ENCODE measurements at places on chromosomes 7 and 10. TPM values are rescaled to one million over a fixed set of nuclear protein-coding genes. Genes with fewer than 3 reads are reported as not detected.
A peak's percentile ranks its signal among the peaks of the same experiment; 100 is the strongest.

Gene INA
- 26.9 TPM for total RNA-seq

GRCh38 chr7:66198469-66198868, 6.7 kb upstream of the TPST1 start:
- no peak for DNase-seq

Gene RBM20
- total RNA-seq = 1.5 TPM

- DNase-seq = no peak
Measured at GRCh38 chr10:118944959-118945633, 84.4 kb upstream of the NANOS1 start.

- DNase-seq = no peak
Measured at GRCh38 chr10:74898201-74898976, 72.0 kb downstream of the KAT6B start.

DNA sequence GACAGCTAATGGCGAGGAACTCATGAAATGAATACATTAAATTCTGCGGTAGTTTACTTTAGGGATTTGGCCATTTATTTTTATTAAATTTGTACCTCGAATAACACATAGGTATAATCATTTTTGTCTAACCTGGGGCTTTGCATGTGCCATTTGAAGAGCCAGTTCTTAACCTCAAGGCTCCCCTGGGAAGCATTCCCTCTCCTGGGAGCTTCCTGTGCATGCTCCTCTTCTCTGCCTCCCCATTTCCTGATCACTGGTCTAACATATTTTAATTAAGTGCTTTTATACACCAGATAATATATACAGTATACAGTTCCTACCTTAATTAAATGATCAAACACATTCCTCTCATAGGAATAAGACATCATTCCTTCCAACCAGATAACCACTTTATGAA, 183.9 kb upstream of the FZD1 start:
- no peak for DNase-seq

DNA sequence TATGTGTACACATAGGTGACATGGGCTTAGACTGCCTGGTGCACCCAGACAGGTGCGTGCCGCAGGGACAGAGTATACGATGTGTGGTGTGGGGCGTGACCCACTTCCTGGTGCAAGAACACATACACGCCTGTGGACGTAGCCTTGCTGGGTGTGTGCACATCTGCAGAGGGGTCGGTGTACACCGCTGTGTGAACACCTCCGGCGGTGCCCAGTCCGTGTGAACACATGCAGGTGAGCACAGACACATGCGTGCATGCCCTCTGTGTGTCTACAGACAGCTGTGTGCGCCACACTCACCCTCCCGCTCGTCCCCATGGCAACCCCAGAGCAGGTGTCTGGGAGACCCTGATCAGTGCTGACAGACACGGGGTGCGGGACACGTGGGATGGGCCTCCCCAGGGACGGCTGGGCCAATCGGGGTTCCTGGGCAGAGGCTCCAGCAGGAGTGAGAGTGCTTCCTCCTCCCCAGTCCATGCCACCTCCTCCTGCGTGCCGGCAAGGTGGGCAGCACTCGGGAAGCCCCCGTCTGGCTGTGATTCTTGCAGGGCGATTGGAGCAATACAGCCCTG, 23.4 kb downstream of the ELFN1 start:
- DNase-seq = no peak

Gene ARHGAP21
- 107 TPM for total RNA-seq

DNA sequence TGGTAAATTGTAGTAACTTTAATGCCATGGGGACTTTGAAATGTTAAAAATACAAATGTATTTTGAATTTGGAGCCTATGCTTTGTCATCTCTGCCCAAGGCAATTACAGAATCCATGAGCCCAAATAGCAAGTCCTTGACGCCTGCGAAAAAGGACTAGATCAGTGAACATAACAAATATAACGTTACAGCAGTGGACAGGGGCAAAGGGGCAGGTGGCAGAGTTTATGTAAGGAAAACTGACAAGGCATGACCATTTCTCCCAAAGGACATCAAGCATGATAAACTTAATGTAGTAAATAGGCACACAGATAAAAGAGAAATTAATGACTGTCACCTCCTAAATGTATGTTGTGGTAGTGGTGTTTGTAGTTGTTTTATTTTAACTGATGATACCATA, 297.1 kb downstream of the LRRTM3 start:
- DNase-seq = no peak

GRCh38 chr7:140533394-140533872, 54.1 kb upstream of the MKRN1 start:
- DNase-seq = no peak

Gene ABHD11
- total RNA-seq = 10.8 TPM

GRCh38 chr7:35714862-35715261, 19.9 kb upstream of the HERPUD2 start:
- no peak for DNase-seq

Gene AGFG2
- 6.2 TPM for total RNA-seq

Gene IQCE
- total RNA-seq = 13.8 TPM

GRCh38 chr7:105647591-105647990, 66.3 kb upstream of the EFCAB10 start:
- DNase-seq = no peak

Gene NEUROG3
- total RNA-seq = not detected

Gene ZNF107
- 5.7 TPM for total RNA-seq

Gene VDAC2
- 338 TPM for total RNA-seq

DNA sequence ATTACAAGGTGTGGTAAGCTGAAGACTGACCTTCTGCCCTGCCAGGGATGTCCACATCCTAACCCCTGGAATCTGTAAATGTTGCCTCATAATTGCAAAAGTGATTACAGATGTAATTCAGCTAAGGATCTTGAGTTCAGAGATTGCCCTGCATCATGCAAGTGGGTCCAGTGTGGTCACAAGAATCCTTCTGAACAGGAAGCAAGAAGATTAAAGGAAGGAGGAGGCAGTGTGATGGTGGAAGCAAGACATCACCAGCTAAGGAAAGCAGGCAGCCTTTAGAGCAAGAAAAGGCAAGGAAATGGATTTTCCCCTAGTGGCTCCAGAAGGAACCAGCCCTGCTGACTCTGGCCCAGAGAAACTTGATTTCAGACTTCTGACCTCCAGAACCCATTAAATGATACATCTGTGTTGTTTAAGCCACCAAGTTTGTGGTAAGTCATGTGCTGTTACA, 78.1 kb downstream of the USP6NL start:
- no peak for DNase-seq

DNA sequence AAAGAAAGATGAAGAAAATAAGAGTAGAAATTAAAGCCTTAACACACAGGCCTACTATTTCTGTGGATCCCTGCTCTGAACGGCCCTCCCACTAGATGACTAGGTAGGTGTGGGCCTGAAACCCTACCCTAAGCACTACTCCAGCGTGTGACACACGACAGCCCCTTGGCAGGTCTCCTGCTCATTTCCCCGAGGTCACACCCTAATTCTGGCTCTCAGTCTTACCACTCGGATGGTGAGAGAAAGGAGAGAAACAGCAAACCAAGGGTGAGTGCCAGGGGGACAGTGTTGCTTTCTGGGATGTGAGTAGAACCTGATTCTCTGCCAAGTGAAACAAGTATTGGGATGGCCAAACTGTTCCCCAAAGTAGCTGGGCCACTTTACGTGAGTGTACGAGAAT, 12.1 kb downstream of the GALNTL5 start:
- DNase-seq = no peak

Gene ADAP1
- total RNA-seq = 4.8 TPM

- DNase-seq = no peak
Measured at GRCh38 chr7:54111814-54112511, 430.2 kb upstream of the VSTM2A start.

DNA sequence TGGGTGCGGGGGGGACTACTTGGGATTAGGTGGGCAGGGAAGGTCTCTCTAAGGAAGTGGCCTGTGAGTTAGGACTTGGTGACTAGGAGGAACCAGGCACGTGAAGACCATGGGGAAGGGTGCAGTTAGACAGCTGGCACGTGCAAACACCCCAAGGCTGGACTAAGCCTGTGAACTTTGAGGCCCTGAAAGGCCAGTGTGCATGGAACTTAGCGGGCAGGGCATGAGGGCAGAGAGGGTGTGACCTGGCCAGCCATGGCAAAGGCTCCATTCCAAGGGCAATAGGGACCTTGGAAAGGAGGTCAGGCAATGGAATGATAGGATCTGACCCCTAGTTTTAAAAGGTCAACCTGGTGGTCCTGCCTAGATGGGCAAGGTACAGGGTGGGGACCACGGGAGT, 158.4 kb upstream of the PCBD1 start:
- no peak for DNase-seq

Gene IKZF5
- total RNA-seq = 10.8 TPM

DNA sequence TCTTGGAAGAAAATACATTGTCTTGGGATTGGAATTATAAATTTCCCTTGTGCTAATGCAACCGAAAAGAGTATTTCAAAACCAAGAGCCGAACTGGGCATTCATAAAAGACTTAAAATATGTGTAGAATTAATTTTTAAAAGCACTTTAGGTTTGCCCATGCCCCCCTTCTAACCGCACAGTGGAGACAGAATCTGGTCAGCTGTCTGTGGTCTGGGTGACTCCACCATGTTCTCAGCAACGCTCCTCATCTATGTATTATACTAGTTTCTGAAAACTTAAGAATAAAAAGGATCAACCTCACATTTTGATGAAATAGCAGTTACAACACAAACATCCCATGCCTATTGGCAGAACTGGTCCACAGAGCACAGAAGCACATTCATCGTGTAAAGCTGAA, 192.6 kb upstream of the C7orf33 start:
- DNase-seq = no peak

DNA sequence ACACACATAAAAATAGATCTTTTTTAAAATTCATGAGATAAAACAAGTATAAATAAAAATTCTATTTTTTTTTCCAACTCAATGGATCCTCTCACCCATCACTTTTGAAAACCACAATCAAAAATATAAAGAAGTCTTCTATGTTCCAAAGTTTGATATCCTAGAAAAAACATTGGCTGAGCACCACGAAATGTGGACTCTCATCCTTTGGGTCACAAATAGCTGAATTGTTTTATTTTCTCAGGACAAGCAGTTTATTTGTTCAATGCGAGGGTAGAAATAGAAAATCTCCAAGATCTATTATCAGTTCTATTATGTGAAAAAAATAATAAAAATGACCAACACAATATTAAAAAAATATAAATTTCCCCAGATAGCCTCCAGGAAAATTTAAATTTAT, 310.5 kb upstream of the DGKB start:
- DNase-seq = no peak

DNA sequence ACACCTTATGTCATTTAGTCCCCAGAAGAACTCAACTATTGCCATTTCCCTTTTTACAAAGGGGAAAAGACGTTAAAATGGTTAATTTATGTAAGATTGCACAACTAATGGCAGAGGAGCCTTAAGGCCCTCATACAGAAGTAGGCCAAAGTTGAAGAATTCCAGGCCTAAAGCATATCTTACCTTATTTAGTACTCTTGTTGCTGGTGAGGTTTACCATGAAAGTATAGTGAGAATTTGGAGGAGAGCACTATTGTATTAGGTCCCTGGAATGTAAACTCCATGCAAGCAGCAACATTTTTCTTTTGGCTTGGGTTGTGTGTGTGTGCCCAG, 731 bp upstream of the CRPPA start:
- peak; percentile 22 for DNase-seq

- DNase-seq = no peak
Measured at GRCh38 chr7:51046103-51046466, 263.4 kb upstream of the GRB10 start.

Gene OR6V1
- total RNA-seq = not detected
